ENCODE measurements at places on chromosomes 1 and 21. TPM values are rescaled to one million over a fixed set of nuclear protein-coding genes. Genes with fewer than 3 reads are reported as not detected.

Gene EXO1
- 11.7 TPM for total RNA-seq

Gene EPHA2
- total RNA-seq: 130 TPM

GRCh38 chr1:67749844-67750690 is 65.1 kb downstream of the GADD45A start:
- DNase-seq: no peak

Gene DDR2
- total RNA-seq: 41.5 TPM

DNA sequence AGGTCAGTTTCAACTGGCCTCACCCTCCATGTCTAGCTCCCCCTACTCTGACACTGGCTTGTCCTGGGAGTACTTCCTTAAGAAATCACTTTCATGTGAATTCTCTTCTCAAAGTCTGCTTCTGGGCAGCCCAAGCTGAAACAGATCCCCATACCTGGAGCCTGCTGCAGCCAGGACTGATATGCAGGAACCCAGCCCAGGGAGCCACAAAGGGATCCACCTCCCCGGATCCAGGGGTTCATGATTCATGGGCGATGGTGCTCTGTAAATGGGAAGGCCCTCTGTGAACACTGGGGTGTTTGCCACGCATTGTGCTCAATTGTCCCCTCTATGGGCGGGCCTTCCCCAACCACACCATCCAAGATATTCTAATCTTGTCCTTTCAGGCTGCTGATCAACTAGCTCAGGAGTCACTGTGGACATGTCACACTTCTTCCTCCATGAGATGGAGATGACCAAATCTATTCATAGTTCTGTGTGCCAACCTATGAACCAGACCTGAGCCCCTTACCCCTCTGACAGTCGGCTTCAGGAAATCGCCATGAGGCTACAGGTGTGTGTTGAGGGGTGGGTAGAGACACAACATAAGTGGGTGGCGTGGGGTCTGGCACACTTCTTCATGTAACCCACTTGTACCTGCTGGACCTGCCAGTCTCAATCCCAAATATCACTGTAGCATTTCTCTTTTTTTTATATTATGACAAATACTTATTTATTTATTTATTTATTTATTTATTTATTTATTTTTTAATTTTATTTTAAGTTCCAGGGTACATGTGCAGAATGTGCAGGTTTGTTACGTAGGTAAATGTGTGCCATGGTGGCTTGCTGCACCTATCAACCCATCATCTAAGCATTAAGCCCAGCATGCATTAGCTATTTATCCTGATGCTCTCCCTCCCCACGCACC is 41.8 kb downstream of the RUNX3 start:
- no peak for DNase-seq

- no peak for DNase-seq
Measured at GRCh38 chr21:32768530-32768929, 3.0 kb downstream of the PAXBP1 start.

GRCh38 chr1:218546314-218546713 is 201.2 kb downstream of the TGFB2 start:
- DNase-seq: no peak

GRCh38 chr1:32761936-32762335 is 55.2 kb downstream of the YARS1 start:
- no peak for DNase-seq

DNA sequence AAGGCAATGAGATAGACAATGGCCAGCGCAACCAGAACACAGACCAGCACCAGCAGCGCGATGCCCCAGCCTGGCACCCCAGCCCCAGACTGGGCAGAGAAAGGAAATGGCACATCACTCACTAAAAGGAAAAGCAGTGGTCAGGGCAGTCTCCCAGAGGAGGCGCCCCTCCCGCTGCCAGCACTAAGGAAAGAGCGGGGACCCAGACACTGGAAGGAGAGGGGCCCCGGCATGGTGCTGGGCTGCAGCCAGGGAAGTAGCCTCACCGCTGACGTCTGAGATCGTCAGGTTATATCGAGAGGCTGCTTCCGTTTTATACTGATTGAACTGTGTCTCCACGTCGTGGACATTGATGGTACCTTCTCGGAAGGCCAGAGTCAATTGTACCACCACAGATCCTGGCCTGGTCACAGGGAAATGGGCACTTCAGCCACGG is 13.8 kb downstream of the TRIM46 start:
- DNase-seq: no peak

GRCh38 chr1:23910144-23910543 is 3.0 kb downstream of the CNR2 start:
- no peak for DNase-seq

DNA sequence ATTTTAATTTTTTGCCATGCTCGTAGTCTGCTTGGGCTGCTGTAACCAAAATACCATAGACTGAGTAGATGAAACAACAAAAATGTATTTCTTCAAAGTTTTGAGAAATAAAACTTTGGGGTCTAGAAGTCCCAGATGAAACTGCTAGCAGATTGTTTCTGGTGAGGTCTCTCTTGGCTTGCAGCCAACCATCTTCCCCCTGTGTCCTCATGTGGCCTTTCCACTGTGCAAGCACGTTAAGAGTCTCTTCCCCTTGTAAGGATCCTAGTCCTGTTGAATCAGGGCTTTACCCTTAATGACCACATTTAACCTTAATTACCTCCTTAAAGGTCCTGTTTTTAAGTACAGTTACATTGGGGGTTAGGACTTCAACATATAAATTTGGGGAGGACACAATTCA is 86.6 kb downstream of the PTBP2 start:
- no peak for DNase-seq

DNA sequence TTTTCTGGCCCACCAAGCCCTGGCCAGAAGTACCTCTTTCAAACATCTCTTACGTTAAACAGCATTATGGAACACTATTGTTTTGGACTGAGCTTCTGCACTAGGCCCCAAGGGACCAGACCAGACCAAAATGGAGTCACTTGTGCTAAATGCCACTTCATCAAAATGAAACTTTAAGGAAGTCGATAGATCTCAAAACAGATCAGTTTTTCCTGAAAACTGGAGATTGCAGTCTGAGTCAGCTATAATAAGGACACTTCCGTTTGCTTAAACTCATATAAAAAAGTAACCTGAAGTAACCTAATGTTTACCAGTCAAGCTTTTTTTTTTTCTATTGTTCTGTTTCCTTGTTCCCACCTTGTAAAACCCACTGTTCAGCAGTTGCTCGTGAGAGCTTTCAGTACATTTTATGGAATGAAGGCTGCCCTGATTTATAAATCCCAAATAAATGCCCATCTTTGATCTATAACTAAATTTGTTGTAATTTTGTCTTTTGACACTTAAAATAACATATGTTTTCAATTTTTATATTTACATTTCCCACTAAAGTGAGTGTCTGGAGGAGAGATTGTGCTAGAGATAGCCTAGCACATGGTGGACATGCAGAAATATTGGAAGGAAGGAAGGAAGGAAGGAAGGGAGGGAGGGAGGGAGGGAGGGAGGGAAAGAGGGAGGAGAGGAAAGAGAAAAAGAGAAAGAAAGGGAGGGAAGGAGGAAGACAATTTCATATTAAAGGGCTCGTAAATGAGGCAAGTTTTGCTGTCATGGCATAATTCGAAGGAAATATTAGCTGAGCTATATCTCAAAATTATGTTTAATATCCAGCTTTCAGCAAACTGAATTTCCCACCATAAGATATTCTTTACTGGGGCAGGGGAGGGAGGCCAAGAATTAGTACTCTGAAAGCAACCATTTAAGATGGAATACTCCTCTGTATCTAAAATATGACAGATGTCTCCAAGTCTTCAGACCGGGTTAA is 77.0 kb upstream of the CXADR start:
- no peak for DNase-seq

DNA sequence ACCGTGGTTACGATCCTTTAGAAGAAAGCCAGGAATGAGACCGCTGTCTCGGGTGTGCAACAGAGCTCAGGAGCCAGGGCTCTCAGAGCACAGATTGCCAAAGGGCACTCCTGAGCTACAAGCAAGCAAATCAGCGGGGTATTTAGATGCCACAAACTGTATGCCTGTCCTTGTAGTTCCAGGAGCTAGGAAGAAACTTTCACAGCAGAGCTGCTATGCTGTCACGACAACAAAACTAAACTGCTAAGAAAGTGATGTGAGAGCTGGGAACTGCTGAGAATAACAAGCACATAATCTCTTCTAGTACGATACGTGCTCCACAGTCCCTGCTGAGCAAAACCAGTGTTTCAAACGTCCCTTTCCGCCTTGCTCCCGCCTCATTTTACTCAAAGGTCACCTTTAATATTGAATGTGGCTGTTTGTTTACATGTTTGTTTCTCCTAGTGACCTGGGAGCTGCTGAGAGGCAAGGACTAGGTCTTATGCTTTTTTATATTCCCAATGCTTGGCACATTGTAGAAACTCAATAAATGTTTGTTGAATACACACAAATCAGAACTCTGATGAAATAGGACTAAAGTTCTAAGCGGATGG is 14.7 kb downstream of the GREM2 start:
- DNase-seq: no peak

DNA sequence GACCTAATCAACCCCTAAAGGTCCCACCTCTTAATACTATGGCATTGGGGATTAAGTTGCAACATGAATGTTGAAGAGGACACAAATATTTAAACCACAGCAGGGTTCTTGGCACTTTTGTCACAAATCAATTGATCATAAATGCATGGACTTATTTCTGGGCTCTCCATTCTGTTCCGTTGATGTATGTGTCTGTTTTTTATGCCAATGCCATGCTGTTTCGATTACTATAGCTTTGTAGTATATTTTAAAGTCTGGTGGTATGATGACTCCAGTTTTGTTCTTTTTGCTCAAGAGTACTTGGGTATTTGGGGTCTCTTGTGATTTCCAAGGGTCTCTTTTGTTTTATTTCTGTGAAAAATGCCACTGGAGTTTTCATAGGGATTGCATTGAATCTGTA is 34.7 kb upstream of the PLA2G2A start:
- no peak for DNase-seq

- no peak for DNase-seq
Measured at GRCh38 chr1:55552636-55553035, 337.5 kb upstream of the USP24 start.

DNA sequence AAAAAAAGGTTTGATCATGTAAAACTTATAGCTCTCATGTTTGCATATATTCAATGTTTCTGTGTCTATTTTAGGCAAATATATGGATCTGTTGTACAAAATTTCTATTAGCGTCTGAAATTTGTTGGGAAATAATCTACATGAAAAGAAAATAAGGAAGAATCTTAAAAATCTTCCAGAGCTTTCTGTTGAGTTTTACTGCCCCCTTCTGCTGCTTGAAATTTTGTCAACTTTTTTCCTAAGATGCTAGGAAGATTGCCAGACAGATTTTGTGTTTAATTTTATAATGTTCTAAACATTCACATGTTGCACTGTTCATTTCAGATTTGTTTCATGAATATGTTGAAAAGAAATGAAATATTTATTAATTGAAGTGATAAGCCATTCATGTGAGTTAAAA is 2.5 kb upstream of the PTGS2 start:
- DNase-seq: no peak

Gene RNF186
- total RNA-seq: not detected

DNA sequence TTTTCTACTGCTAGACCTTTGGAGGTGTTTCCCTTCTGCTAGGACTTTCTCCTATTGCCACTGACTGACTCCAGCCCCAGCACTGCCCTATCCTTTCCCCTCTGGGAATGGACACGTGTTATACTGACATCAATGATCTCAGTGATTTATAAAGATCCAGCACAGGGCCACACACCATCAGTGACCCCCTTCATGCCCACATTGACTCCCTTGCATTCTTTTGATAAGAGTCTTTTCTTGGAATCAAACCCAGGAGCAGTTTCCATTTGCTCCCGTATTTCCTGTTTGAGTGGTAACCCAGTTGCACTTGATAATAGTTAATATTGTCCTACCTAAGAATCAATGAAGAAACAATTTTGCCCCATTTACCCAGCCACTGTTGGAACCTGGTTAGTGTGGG is 501.0 kb upstream of the USP24 start:
- DNase-seq: no peak

DNA sequence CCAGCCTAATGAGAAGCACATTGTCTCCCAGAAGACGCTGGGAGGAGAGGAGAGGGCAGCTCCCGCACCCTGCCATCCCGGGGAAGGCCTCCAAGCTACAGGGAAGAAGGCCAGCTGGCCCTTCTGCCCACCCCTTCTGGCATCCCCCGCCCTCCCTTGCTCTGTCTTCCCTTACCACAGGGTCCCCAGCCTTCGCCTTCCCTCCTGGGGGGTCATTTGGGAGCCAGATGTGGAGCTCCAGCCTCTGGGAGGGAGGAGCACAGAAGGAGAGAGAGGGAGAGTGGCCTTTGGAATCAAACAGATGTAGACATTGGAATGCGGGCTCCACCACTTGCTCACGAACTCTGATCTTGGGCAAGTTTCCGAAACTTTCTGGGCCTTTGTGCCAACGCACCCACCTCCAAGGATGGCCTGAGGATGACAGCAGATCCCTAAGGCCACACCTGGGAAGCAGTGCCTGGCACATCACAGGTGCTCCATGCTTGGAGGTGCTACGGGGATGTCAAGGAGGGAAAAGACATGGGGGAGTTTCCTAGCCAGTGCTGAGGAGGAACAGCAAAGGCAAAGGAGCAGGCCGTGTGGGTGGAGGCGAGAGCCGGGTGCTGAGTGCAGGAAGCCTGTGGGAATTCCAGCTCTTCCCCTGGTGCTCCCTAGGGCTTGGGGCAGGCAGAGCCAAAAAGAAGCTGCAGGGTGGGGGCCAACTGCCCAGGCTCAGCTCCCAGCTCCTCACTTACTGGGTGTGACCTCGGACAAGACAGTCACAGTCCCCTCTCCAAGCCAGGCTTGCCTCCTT is 23.1 kb upstream of the RSPO1 start:
- DNase-seq: no peak

Gene MRPS15
- 102 TPM for total RNA-seq

Gene TRIM58
- total RNA-seq: 0.66 TPM

DNA sequence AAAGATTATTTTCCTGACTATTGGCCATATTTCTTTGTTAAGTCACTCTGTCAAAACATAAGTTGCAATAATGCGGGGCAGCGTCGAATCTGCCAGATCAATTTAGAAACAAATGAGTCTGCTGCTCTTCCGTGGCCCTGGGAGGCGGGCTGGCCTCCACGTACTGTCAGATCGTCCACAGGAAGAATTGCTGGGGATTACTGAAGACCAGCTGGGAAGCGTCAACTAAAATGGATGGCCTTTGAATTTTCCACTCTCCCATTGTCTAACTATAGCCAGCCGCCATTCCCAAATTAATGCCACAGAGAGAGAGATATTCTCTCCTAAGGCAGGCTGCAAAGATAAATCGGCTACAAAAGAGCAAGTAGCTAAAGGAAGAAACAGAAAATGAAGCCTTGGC is 560.2 kb downstream of the SMYD3 start:
- no peak for DNase-seq

Gene CSF3R
- total RNA-seq: not detected

Gene S100A16
- 689 TPM for total RNA-seq

DNA sequence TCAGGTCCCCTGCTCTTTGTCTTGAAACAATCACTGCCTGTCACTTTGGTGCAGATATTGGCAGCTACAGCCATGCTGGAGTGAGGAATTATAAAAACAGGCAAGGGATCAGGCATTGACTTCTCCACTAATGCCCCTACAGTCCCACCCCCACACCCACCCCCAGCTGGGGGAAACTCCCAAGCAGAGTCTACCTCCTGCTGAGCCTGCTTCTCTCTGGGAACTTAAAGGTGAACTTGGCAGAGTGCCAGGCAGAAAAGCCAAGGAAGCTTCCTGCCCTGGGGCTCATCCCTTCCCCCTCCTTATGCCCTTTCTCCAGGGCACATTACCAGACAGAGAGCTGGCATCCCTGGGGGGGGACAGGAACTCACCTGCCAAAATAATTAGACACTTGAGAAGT is 6.7 kb downstream of the NCMAP start:
- DNase-seq: no peak

Gene TNFRSF8
- 0.32 TPM for total RNA-seq

- DNase-seq: no peak
Measured at GRCh38 chr1:64669098-64669675, 75.7 kb upstream of the RAVER2 start.

Gene FCN3
- not detected for total RNA-seq

Measured in pulmonary artery endothelial cell (primary cell).